SW 1271 (cell line): ENCODE measurements at places on chromosomes 16 and 17.

DNA sequence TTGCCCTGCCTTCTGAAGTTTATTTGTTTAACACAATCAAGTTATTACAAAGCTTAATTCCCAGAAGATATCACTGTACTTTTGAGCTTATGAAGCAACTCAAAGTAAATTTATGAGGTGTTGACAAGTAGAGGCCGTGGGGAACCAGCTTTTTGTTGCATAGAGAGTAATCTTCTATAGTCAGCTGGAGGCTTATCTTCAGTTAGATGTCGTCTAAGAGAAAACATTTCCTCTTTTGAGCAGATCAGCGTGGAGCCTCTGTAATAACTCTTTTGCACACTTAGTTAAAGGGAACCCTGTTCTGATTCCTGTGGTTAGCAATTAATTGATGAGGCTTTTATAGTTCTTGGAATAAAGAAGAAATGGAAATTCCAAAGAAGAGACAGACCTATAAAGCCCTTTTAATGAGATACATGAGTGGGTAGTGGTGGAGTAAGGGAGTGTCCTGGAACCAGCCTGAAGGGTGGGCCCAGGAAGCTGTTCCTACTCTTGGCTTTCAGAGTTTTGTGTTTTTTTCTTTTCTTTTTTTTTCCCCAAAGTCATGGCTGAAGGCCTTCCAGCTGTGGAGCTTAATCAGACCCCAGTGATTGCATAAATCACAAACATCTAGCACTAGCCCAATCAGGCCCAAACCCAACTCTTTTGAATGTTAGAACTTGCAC lies 28.9 kb upstream of the MAP3K14 start:
- DNase-seq, result no peak

DNA sequence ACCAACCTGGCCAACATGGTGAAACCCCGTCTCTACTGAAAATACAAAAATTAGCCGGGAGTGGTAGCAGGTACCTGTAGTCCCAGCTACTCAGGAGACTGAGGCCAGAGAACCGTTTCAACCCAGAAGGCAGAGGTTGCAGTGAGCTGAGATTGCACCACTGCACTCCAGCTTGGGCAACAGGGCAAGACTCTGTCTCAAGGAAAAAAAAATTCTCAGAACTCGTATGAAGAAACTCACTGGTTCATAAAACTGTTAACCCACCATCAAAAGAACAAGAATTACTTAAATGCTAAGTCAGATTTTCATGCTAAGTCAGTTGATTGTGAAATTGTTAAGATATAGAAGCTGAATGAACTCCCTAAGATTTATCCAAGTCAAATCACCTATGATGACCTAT lies 31.3 kb downstream of the SLC39A11 start:
- DNase-seq, result no peak

DNA sequence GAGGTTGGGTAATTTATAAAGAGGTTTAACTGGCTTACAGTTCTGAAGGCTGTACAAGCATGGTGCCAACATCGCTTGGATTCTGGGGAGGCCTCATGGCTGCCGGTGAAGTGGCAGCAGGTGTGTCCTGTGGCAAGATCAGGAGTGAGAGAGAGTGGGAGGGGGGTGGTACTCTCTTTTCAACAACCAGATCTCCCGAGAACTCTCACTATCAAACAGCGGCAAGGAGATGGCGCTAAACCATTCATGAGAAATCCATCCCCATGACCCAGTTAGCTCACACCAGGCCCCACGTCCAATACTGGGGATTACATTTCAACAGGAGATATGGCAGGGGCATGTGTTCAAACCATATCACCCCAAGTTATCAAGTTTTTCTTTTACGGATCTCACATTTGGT lies 44.0 kb upstream of the CBX4 start:
- DNase-seq, result no peak

DNA sequence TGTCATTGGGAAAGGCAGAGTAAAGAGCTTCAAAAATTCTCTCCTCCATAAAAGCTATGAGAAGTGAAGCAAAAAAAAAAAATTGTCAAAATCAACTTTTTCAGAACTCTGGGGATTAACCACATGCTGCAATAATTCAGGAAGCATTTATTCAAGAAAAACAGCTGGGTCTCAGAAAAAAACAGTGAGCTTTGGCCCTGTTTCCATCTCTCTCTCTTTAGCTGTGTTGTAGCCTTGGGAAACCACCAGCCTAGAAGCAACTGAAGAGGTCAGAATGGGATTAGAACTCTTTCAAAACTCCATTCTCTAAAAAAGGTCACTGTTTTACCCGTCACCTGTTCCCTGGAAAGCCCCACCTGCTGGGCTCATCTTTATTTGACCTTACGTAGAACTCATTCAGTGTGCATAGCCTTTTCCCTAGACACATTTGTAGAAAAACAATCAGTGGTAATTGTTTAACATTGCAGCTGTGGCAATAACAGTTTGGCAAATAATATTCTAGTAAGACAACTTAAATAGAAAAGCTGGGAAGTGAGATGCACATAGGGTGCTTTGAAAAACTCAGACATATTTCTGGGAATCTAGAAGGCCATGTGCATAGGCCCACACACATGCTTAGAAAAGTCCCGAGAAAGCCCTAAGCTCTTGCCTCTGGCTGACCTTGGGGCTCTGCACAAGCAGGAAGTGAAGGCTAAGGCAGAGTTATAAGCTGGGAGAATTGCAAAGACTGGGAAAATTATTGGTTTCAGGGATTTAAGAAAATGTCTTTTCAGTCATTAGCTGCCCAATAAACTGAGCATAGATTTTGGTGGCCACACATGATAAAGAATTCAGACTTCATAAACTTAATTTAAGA lies 18.0 kb downstream of the SLC5A11 start:
- no peak for DNase-seq

- DNase-seq, result no peak
These were observed 1.4 kb downstream of the TLCD1 start for GRCh38 chr17:28724500-28725165.

GRCh38 chr17:80499961-80500665 lies 23.7 kb upstream of the NPTX1 start:
- no peak for DNase-seq

GRCh38 chr17:81398832-81399411 lies 3.7 kb downstream of the BAHCC1 start:
- no peak for DNase-seq

GRCh38 chr16:89426736-89427530 lies 63.4 kb downstream of the ANKRD11 start:
- DNase-seq, result no peak

DNA sequence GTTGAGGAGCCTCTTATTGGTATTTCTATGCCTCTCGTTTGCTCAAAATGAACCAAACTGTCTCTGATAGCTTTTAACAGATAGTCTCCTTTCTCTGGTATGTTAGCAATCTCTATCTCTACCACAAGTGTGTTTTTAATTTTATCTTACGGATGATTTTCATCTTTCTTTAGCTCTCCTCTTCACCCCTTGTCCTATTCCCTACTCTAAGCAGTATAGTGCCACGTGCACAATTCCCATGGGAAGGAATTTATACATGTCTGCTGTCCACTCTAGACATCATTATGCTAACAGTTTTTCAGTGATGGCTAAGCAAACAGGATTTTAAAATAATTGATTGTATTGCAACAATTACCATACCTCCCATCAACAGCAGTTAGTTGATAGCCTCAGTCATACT lies 177.3 kb downstream of the CYB561 start:
- no peak for DNase-seq
